ENCODE measurements at places on chromosomes 1 and 21.

DNA sequence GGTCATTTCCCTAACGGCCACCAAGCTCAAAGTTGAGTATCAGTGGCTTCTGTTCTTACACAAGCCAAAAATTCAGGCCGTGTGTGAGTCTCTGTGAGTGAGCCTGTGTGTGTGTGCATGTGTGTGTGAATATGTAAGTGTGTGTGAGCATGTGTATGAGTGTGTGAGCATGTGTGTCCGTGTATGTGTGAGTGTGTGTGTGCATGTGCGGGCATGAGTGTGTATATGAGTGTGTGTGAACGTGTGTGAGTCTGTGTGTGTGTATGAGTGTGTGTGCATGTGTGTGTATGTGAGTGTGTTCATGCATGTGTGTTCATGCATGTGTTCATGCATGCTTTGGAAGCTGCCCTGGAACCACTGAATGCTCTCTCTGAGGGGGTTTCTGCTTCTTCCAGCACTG lies 105.7 kb downstream of the AJAP1 start:
- DNase-seq, result no peak

DNA sequence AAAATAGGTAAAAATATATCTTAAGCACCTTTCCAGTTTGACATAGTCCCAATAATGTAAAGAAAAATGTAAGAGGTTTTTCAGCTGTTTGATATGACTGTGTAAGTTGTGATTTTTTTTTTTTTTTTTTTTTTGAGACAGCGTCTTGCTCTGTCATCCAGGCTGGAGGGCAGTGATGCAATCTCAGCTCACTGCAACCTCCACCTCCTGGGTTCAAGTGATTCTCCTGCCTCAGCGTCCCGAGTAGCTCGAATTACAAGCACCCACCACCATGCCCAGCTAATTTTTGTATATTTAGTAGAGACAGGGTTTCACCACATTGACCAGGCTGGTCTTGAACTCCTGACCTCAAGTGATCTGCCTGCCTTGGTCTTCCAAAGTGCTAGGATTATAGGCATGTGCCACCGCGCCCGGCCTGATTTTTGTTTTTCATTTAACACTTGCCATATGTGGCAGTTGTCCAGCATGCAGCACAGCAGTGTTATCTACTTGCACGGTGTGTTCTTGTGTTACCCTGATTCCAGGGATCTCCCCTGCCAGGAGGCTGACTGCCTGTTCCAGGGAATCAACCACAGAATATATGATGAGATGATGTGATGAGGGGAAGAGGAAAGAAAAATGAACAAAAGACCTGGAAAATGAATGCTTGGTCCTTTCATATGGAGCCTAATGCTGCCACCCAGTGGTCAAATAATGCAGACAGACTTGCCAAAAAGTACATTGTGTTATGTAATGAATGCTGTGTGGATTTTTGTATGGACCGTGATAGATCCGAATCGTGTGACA lies 79.0 kb downstream of the RAVER2 start:
- DNase-seq, result peak; percentile 23

DNA sequence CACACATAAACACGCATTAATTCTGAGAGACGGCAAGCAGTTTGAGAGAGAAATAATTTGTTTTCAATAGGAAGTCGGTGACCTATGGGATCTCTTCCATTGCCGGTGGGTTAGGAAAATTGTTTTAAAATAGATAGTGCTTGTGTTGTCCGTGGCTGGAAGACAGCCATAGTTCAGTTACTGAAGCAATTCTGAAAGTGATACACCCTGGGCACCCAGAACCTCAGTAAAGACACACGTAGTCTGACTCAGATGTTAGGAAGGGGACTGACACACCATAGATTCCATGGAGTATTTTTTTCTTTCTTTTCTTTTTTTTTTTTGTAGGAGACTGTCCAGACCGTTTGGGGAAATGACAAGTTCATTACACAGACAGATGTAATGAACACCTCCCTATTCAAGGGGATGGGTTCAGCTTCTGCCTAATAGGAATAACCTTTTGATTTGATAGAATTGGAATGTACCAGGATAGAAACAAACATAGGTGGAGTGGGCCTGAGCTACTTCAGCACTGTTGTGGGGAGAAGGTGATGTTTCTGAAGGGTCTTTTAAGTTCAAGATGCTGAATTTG lies 1.6 kb downstream of the C1orf21 start:
- no peak for DNase-seq

GRCh38 chr1:192284927-192285326 lies 31.9 kb upstream of the RGS21 start:
- DNase-seq, result no peak

DNA sequence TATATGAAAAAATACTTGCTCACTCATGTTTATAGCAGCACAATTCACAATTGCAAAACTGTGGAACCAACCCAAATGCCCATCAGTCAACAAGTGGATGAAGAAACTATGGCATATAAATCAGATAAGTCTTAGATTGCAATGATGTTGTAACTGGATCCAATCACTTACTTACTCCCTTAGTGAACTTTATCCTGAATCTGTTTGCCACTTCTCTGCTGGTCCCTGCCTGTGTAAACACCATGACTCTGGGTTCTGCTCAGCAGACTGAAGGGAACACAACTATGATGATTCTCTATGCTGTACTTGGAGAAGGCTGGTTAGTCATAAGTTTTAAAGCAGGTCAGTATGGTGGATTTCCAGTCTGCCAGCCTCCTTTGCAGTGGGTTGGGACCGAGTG lies 391.2 kb downstream of the RWDD3 start:
- no peak for DNase-seq

GRCh38 chr1:183234660-183235476 lies 48.8 kb downstream of the LAMC2 start:
- DNase-seq, result no peak

DNA sequence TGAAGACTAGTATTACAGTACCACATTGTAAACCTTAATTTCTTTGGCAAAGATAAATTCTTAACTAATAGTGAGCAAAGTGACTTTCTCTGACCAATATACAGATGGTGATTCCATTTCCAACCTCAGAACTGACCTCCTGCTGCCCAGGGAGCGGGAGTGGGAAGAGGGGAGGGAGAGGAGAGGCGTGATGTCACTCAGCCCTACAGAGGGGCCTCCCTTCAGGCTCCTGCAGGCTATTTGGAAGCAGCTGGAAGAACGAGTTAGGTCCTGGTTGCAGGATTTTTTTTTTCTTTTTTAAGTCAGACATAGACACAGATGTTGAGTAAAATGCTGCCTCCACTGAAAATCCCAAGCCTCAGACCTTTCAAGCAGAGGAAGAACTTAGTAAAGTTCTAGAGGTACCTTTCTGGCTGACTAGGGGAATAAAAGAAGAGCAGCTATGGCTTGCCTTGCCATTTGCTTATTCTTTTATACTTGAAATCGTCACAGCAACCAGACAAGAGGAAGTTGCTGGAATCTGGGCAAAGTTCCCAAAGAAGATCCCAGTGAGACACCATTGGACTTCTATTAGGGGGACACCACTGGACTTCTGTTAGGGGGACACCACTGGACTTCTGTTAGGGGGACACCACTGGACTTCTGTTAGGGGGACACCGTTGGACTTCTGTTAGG lies 54.5 kb downstream of the EXO1 start:
- DNase-seq, result no peak

GRCh38 chr1:156704930-156705320 lies 458 bp downstream of the CRABP2 start:
- DNase-seq, result no peak

GRCh38 chr1:82799261-82799660 lies 998.5 kb downstream of the ADGRL2 start:
- DNase-seq, result no peak

DNA sequence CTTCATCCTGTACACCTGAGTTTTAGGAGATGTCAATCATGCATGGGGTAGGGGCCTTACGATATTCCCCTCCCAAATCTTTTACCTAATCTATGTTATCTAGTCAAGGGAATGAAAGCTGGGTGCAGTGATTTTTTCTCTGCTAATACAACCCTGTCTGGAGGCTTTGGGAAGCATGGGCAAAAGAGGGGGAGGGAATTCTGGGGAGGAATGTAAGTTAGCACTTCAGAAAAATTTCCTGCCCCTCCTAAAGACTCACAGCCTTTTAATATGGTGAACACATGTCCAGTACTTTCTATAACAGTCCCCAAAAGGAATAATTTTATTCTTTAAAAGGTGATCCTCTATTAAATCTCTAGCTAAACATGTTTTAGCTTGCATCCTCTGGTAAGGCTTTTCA lies 25.6 kb upstream of the PRELP start:
- DNase-seq, result no peak

DNA sequence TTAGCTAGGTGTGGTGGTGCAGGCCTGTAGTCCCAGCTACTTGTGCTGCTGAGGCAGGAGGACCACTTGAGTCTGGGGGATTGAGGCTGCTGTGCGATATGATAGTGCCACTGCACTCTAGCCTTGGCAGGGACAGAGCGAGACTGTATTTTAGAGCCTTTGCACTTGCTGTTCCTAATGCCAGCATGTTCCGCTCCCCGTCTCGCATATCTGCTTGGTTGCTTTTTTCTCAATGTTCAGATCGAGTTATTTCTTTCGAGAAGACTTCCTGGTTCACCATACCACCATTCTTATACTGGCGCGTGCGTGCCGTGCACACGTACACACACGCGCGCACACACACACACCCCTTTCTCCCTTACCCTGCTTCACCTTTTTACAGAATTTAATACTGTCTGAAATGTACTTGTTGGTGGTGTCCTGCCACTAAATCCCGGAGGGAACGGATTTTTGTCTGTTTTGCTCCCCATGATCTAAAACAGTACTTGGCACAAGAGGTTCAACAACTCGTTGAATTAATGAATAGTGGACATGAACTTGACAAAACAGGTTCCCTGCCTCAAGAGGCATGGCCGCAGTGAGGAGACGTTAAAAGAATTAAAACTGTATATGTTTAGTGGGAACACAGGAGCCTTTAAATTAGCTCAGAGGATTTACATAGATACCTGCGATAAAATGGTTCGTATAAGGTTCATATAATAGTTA lies 1.1 kb upstream of the RPRD2 start:
- DNase-seq, result no peak

DNA sequence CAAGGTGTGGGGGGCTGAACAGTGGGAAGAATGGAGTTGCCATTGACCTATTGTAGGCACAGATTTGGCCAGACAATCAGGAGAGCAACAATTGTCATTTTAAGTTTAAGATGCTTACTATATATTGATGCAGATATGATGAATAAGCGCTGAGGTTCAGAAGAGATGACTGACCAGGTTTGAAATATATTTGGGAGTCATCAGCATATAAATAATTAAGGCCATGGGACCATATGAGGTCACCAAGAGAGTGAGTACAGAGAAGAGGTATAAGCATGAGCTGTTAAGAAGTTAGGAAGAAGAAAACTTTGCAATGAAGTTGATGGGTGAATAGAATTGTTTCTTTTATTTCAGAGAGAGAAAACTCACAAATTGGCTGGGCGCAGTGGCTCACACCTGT lies 4.5 kb upstream of the GADD45A start:
- DNase-seq, result no peak

- DNase-seq, result no peak
These were observed 147.1 kb downstream of the NOS1AP start for GRCh38 chr1:162216604-162217003.

- DNase-seq, result no peak
These were observed 9.4 kb upstream of the BACH1 start for GRCh38 chr21:29289317-29289716.

DNA sequence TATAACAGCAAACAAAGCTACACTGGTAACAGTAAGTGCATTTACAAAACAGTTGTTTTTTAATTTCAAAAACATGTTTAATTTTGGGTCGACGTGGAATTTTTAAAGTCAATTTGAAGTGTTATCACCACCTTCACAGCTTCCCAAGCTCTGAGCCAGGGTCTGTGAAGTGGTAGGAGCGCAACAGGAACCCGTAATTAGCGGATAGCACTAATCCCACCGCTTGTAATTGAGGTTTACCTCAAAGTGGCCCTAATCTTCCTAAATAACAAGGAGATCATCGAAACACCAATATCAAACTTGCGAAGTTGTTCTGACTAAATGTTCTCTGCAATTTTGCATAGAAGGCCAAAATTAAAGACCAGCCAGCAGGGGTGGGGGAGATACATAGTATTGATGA lies 18.8 kb downstream of the LBR start:
- no peak for DNase-seq

GRCh38 chr1:25568834-25569596 lies 25.6 kb downstream of the LDLRAP1 start:
- DNase-seq, result no peak

- no peak for DNase-seq
These were observed 199.7 kb downstream of the CAMTA1 start for GRCh38 chr1:6984986-6985385.

GRCh38 chr1:243455760-243456651 lies 200.2 kb downstream of the SDCCAG8 start:
- no peak for DNase-seq

DNA sequence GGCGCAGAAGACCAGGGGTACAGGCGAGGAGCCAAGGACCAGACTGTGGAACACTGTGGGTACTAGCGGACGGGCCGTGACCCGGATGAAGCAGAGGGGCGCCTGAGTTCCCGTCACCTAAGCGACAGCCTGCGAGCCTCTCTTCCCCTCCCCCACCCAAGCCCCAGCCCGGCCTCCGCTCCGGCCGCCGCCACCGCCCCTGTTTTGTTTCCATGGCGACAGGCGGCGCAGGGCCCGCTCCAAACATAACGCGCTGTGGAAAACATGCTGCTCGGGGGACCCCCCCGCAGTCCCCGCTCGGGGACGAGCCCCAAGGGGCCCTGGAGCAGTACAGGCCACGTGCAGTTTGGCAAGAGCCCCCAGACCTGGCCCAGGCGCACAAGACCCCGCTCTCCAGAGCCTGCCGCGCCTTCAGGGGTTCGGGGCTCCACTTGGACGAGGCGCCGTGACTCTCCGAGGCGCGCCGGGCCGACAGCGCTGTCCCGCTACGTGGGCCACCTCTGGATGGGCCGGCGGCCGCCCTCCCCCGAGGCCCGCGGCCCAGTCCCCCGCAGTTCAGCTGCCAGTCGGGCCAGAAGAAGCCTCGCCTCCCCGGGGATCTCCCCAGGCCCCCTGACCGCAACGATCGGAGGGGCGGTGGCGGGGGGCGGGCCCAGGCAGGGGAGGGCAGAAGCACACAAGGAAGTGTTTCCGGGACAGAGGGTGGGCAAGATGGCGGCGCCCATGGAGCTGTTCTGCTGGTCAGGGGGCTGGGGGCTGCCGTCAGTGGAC lies at the start of gene MTX1:
Gene MTX1, plus strand, starts transcription at position 155 of the 771 bp plus-strand sequence. Its CDS starts 110 bp downstream, at position 265.
- DNase-seq, result peak; percentile 85

- DNase-seq, result no peak
These were observed 21.5 kb downstream of the DHCR24 start for GRCh38 chr1:54865238-54866073.

DNA sequence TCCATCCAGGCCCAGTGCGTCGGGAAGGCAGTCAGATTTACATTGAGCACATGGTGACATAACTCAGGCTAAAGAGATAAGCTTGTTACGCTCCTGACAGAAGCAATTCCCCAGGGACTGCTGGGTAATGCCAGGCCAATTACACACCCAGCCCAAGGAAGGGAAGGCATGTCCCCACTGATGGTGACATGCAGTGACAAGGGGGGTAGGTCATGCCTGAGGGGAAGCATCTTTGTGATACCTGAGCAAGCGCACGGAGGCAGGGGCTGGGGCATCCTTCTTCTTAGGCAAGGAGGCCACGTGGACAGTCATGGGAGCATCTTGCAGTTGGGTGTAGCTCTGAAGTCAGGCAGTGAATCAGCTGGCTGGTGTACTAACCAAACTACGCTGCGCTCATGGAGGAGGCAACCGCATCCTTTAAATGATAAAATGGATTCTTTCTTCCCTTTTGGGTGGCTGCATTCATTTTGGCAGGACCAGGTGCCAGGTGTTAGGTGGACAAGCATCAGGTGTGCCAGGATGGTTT lies 39.6 kb upstream of the GRIK3 start:
- DNase-seq, result no peak
